ENCODE measurements at places on chromosomes 5 and 9. TPM values are rescaled to one million over a fixed set of nuclear protein-coding genes. Genes with fewer than 3 reads are reported as not detected.

The PRRT1B gene
- total RNA-seq = not detected

DNA sequence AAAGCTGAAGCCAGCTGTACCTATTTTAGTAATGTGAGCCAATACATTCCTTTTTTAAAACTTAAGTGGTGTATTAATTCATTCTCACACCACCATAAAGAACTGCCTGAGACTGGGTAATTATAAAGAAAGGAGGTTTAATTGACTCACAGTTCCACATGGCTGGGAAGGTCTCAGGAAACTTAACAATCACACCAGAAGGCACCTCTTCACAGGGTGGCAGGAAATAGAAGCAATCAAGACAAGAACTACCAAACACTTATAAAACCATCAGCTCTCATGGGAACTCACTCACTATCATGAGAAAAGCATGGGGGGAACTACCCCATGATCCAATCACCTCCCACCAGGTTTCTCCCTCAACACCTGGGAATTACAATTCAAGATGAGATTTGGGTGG, 21.0 kb downstream of the ESM1 start:
- no peak for DNase-seq

GRCh38 chr5:77437194-77437593, 54.9 kb downstream of the WDR41 start:
- DNase-seq = no peak

The DMRT1 gene
- total RNA-seq = not detected

GRCh38 chr9:36934478-36935065, 99.5 kb downstream of the PAX5 start:
- no peak for DNase-seq

- no peak for DNase-seq
These were observed 19.6 kb upstream of the FLT4 start for GRCh38 chr5:180668835-180669596.

GRCh38 chr9:93950619-93951601, 4.2 kb downstream of the BARX1 start:
- no peak for DNase-seq

- no peak for DNase-seq
These were observed 242.4 kb upstream of the PCSK5 start for GRCh38 chr9:75648034-75648433.

GRCh38 chr5:42877431-42877830, 65.7 kb upstream of the SELENOP start:
- DNase-seq = no peak

The MARCHF11 gene
- total RNA-seq = not detected

The GRM6 gene
- not detected for total RNA-seq

DNA sequence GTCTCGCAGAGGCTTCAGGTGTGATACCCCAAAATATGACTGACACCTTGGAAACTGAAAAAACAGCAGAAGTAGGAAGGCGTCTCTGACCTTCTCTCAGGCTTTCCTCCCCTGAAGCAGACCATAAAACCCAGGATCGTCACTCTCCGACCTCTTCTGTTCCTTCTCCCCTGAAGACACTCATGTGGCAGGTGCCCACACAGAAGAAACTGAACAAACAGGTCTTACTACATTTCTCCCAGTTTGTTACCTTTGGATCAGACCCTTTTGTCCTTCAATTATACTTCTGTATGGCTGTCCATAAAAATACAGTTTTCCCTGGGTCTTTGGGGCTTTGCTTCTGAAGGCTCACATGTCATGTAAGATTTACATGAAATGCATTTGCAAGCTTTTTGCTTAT, 10.3 kb upstream of the PRUNE2 start:
- DNase-seq = no peak

GRCh38 chr5:139747583-139748504, 47.8 kb upstream of the PSD2 start:
- DNase-seq = peak; percentile 92

- no peak for DNase-seq
These were observed 102.5 kb upstream of the ADAMTS16 start for GRCh38 chr5:5037674-5038073.

The SLC4A9 gene
- not detected for total RNA-seq

GRCh38 chr5:10856683-10857337, 95.8 kb upstream of the DAP start:
- DNase-seq = peak; percentile 94

DNA sequence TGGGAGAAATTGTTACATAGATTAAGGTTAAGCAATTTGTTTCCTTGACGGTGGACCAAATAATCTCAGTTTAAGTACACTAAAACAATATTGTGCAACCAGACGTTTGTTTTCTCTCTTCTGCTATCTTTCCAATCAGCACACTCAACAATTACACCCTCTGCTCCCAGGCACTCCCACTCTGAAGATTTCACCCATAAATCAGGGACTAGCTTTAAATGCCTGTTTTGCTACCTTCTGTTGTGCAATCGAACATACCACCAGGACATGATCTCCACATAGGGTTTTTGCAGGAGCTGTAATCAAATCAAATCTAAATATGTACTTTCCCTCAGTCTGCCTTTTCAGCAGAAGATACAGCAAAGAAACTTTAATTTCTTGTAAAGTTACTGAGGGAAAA, 405.8 kb upstream of the TLE4 start:
- DNase-seq = no peak

GRCh38 chr5:41425736-41426135, 84.7 kb downstream of the PLCXD3 start:
- no peak for DNase-seq
